ENCODE measurements at places on chromosomes 4 and X. TPM values are rescaled to one million over a fixed set of nuclear protein-coding genes. Genes with fewer than 3 reads are reported as not detected.

DNA sequence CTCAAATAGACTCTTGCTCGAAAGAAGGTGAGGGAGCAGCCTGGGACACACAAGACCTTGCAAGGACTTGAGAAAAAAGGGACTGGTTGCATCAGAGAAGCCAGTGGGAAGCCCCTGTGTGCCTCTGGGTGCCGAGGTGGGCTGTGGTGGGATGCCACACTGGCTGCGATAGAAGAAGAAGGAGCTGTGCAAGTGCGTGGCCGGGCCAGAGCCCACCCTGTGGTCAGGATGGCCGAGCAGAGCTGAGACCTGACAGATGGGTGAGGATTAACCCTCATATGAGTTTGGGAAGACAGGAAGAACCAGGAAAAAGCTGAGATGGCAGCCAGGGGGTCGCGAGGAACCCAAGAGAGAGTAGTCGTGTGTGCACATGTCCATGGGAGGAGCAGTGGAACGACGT lies 44.6 kb upstream of the HGFAC start:
- no peak overlapping the region for H3K27ac ChIP-seq
- no peaks in the 10 kb centered on the region for H3K4me1 ChIP-seq
- peaks cover 26% of the 10 kb centered on the region for H3K36me3 ChIP-seq
- H3K4me3 ChIP-seq, result no peak overlapping the region

Gene ADH6
- 1.9 TPM for total RNA-seq

DNA sequence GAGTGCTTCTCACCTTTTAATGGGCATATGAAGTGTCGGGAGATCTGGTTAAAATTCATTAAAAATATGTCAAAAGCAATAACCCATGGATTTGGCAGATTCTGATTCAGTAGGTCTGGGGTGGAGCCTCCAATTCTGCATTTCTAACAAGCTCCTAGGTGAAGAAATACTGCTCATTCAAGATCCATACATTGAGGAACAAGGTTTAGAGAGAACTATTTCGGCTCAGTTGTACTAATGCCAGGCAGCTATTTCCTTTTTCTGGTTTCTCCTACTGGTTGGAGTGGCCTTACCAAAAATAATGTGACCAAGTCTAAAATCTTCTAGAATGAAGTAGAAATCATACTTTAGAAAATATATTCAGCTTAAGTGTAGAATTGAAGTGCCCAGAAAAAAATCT lies 117.5 kb downstream of the TSPAN7 start:
- no peak overlapping the region for H3K27ac ChIP-seq
- no peak for DNase-seq
- peaks cover 6% of the 10 kb centered on the region for H3K4me1 ChIP-seq
- H3K4me3 ChIP-seq, result no peak overlapping the region
- H3K27me3 ChIP-seq, result no peaks in the 10 kb centered on the region
- H3K36me3 ChIP-seq, result peaks cover 5% of the 10 kb centered on the region

Gene ZIC3
- not detected for total RNA-seq

Gene ADH1A
- total RNA-seq, result 5.6 TPM

Gene BANK1
- total RNA-seq, result 0.51 TPM

GRCh38 chr4:104504536-104504935 lies 9.8 kb upstream of the CXXC4 start:
- no peak overlapping the region for H3K4me3 ChIP-seq
- no peaks in the 10 kb centered on the region for H3K36me3 ChIP-seq
- peaks cover 22% of the 10 kb centered on the region for H3K4me1 ChIP-seq
- no peak for DNase-seq

GRCh38 chr4:40995850-40996249 lies 218.5 kb downstream of the APBB2 start:
- no peak overlapping the region for H3K4me3 ChIP-seq
- no peak overlapping the region for H3K27ac ChIP-seq
- H3K36me3 ChIP-seq, result no peaks in the 10 kb centered on the region

DNA sequence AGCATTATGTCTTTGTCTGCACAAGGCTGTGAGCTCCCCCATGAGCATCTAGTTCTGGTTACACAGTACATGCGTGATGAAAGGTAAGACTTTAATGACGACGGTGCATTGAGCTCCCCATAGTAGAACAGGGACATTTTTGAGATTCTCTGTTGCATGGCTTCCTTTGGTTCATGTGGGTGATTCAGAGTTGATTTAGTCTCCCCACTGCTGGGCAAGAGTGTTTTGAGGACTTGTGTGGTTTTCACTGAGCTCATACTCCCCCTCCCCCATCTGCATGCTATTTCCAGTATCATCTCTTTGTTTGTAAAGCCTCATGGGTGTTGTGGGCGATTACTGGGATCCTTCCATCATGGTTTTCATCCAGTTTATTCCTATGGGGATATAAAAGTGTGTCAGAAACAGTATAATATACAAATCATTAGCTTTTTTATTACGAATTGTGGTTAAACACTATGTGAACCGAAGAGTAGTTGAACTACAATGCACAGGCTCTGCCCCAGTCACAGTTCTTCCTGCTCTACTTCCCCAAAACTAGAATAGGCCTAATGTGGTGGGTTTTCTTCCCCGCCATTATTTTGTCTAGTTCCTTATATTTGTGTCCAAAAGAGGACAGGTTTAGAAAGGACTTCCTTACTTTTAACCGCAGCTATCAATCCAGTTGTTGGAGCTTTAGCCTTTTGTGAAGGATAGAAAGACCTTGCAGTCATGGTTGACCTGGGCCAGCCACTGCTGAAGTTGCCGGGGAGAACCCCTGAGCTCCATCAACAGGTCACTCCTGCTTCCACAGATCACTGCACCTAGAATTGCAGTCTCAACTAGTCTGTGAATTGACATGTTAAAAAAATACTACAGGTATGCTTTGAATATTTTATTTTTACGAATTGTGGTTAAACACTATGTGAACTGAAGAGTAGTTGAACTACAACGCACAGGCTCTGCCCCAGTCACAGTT lies 30.4 kb downstream of the KIT start:
- no peak overlapping the region for H3K27ac ChIP-seq
- DNase-seq, result no peak
- peaks cover 4% of the 10 kb centered on the region for H3K4me1 ChIP-seq

GRCh38 chr4:35614120-35614519 lies 630.2 kb downstream of the ARAP2 start:
- no peak for DNase-seq
- no peak overlapping the region for H3K4me3 ChIP-seq
- H3K36me3 ChIP-seq, result no peaks in the 10 kb centered on the region
- no peaks in the 10 kb centered on the region for H3K4me1 ChIP-seq
- no peaks in the 10 kb centered on the region for H3K27me3 ChIP-seq
- no peak overlapping the region for H3K27ac ChIP-seq

Gene MMGT1
- 17.6 TPM for total RNA-seq

Gene SPANXN3
- not detected for total RNA-seq

DNA sequence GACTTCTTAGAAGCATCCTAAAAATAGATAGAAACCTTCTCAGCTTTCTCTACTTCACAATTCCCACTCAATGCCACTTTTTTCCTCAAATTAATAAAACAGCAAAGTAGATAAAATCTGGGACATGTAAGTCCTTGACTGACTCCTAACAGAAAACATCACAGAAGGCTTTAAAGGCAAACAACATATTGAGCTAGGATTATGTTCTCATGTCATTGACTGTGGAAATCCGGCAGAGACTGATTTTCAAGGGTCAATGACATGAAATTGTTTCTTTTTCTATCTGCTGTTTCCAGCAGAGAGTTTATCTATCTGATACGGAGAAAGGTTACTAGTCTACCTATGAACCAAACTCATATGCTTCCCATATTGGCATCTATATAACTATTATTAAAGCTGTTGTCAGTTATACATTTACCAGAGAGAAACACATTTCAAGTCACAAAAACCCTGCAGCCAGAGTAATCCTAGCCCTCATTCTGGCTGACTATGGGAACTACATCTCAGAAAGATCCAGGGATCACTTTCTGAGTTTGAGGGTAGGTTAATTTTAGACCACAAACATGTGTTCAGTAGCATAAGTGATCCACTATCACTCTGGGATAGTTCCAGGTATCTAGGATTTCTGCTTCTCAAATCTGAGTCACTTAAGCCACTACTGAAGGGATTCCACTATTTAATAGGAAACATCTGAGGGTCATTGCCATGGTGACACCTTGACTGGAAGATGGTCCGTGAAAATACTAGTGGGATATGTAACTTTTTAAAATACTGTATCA lies 147.6 kb downstream of the PPP3CA start:
- H3K4me1 ChIP-seq, result peaks cover 14% of the 10 kb centered on the region
- no peak overlapping the region for H3K4me3 ChIP-seq
- no peak overlapping the region for H3K27ac ChIP-seq

DNA sequence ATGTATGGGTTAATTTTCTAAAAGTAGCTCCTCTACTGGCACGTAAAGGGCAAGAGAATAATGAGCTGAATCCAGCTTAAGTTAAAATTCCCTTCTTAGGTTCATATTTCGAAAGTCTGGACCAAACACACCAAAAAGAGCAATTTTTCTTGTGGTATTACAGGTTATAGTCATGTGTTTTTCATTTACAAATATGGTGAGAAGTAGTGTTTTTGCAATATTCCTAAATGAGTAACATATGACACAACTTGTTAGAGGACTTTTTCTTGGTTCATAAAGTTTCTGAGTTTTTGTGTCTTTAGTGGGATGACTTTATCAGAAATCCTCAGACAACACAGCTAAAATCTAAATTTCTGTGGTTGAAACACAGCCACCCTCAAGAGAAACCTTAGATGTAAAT lies 172.1 kb downstream of the AFF2 start:
- H3K4me3 ChIP-seq, result no peak overlapping the region
- no peak for DNase-seq
- H3K27me3 ChIP-seq, result no peaks in the 10 kb centered on the region
- no peak overlapping the region for H3K27ac ChIP-seq
- H3K4me1 ChIP-seq, result no peaks in the 10 kb centered on the region

DNA sequence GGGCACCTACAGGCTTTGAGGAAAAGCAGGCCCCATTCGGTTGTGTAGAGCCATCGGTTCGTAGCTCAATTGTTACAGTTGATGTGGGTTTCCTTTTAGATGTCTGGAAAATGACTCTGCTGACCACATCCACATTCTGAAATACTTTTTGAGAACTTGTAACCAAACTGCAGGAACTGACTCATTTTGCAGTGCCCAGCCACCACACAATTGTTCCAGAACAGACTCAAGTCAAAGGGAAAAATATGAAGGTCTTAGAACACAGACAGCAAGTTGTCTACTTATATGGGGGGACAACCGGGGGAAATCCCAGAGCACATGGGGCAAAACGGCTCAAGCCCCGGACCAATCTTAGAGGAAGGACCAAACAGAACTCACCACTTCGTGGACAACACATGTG lies 557.6 kb upstream of the DIPK2B start:
- H3K4me3 ChIP-seq, result no peak overlapping the region
- no peaks in the 10 kb centered on the region for H3K27me3 ChIP-seq
- no peak overlapping the region for H3K27ac ChIP-seq
- H3K4me1 ChIP-seq, result peaks cover 6% of the 10 kb centered on the region

All from progenitor cell of endocrine pancreas (in vitro differentiated cells).